Effector memory CD4-positive, alpha-beta T cell (primary cell): ENCODE measurements at places on chromosomes 3 and 15.

DNA sequence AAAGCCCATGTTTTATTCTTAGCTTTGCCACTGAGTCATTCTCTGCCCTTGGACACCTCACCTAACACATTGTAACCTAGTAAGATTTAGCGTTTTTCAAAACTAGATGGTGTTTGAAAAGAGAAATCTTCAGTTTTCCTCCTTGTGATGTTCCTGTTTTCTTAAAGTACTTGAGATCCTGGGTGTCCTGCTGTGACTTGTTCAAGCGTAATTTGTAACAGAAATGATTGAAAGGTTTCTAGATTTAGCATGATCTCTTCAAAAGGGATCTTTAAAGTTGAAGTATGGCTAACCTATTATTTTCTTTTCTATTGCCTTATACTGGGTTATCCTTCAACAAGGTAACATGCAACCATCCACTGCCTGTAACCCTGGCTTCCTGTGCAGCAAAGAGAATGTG, 32.6 kb upstream of the SPATA16 start:
- DNase-seq, result no peak

DNA sequence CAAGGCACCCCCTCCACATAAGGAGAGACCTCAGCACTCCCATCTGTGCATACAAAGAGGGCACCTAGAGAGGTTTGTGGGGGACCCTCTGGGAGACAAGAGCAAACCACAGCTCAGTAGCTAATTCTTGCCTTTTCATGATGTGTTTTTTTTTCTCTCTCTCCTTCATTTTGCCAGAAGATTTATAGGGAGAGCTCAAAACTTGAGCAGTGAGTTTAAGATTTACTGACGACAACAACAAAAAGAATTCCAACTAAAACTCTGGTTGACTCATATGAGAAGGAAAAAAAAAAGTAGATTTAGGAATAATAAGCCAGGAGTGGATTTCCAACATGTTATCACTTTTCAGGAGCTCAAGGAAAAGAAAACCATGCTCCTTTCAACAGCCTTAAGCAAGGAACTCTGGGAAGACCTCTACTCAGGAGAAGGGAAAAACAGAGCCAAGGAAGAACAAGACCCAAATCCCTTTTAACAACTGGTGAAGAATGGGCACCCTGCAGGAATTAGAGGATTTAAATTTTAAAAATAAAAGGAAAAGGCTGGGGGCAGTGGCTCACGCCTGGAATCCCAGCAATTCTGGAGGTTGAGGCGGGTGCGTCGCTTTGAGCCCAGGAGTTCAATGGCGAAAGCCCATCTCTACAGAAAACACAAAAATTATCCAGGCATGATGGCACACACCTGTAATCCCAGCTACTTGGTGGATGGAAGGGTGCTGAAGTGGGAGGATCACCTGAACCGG, 58.2 kb upstream of the RAD18 start:
- DNase-seq, result no peak

DNA sequence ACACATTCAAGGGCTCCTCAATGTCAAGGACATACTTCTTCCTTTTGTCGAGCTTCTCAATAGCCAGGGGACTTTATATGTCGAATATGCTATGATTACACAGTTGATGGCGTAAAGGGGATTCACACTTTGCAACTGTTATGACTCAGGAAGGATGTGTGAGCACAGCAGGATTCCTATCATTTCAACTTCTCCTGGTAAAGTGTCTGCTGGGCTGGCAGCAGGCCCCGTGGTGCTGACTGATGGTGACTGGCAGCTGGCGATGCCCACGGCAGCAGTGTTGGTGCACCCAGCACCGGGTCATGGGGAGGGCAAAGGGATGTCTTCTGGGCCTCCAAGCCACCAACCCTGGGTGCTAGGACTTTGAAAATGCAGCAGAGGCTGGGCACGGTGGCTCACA, 44.8 kb upstream of the GNB5 start:
- DNase-seq, result no peak

DNA sequence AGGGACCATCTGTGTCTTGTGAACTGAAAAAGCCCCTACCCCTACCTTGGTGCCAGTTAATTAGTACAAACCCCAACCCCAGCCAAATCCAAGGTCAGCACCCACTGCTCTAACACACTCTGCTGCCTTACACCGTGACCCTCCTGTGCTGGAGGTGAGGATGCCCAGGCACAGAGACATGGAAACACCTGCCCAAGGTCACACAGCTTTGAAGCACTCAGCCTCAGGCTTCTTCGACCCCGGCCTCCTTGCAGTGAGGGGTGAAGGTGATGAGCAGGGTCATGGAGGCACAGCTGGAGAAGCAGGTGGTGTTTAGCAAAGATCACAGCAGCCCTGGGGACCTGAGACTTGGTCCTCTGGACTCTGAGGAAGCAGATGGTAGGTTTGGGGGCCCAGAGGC, 39.0 kb upstream of the SLC6A6 start:
- no peak for DNase-seq
